8988T (cell line): ENCODE measurements at places on chromosomes 12 and 14.

GRCh38 chr12:78034025-78034424 lies 203.3 kb downstream of the NAV3 start:
- DNase-seq, result no peak

- DNase-seq, result peak; percentile 75
These were observed 50.4 kb downstream of the CHGA start for GRCh38 chr14:92973261-92973797.

GRCh38 chr12:116053479-116054200 lies 223.9 kb downstream of the MED13L start:
- no peak for DNase-seq

DNA sequence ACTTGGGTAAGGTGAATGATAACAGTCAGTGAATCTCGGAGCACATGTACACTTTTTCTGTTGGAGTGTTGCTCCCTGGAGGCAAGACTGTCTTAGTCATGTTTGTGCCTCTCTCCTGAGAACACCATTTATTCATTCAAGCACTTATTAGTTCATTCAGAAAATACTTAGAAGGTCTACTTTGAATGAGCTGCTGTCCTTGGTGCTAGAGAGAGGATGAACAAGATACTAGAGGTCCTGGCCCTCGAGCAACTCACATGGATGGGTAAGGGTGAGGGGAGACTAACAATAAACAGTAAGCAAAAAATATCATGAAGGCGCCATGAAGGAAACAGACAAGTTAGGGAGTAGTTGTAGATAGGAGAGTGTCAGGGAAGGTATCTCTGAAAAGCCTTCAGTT lies 17.1 kb upstream of the SAMD4A start:
- no peak for DNase-seq

DNA sequence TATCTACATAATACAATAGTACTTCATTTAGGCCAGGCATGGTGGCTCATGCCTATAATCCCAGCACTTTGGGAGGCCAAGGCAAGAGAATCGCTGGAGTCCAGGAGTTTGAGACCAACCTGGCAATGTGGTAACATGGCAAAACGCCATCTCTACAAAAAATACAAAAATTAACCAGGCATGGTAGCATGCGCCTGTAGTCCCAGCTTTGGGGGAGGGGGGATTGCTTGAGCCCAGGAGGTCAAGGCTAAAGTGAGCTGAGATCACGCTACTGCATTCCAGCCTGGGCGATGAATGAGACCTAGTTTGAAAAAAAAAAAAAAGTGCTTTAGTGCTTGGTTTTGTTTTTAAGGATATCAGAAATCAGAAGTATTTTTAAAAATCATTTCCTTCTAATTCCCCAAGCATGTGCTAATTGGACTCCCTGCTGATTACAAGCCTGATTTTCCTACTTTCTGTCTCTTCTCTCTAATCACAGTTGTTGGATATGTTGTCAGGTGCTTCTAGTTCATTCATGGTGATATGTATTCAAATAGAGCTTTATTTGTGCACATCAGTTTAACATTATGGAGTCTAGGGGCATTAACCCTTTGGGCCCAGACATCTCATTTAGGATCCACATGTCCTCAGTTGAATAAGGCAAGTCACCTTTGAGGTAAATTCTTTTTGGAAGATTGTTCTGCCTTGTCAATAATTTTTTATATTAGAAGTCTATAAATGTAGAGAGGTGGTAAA lies 7.0 kb upstream of the KRAS start:
- DNase-seq, result no peak

DNA sequence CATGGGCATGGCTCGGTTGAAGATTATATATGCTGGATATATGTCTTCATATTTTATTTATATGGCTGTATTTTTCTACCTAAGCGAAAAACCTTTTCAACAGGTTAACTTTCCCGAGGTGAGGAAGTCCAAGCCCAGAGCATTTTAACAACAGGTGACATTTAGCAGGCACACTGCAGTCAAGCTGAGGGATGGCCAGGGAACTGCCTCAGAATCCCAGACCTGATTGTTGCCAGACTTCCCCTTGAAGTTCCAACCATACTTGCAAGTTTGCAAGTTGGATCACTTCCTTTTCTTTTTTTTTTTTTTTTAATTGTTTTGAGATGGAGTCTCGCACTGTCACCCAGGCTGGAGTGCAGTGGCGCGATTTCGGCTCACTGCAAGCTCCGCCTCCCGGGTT lies 166.0 kb upstream of the FRMD6 start:
- DNase-seq, result no peak

GRCh38 chr14:32298346-32298745 lies 30.8 kb upstream of the AKAP6 start:
- DNase-seq, result no peak

GRCh38 chr12:26878661-26879119 lies 45.7 kb upstream of the ITPR2 start:
- DNase-seq, result no peak

DNA sequence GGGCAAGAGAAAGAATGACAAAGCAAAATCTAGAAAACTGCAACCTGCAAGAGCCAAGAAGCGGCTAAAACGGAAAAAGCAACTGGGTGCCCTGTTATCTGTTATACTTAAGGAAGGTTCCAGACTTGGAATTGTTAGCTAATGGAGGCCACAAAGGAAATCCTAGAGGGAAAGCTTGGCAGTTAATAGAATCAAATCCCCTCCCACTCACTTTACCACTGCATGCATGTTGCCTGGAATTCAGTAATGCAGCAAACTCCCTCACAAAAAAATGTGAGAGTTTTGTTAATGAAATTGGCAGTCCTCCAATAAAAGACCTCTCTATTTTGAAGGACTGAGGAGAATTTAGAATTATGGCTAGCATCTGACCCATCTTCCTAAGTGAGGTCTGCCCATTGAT lies 164.2 kb upstream of the SOX5 start:
- DNase-seq, result no peak

DNA sequence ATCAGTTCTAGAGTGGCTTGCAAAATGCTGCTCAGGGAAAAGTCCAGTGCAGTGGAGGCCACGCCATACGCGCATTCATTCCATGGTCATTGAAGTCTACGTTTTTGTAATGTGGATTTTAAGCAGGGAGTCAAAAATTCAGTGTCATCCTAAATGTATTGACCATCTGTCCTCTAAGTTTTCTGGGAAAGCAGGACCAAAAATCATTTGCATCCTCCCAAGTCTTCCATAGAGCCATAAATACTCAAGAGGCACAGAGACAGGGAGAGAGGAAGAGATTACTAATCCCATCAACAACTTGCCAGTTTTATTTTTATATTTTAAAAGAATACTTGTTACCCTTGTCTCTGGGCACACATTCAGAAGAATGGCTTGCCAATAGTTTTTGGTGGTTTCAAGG lies 36.9 kb downstream of the RHOJ start:
- no peak for DNase-seq
